Stimulated activated CD4-positive, alpha-beta T cell treated with anti-CD3 and anti-CD28 coated beads, Interleukin-15, amount 100 ng/mL, for 24 hours (primary cell): ENCODE measurements at places on chromosomes 3 and 15.

DNA sequence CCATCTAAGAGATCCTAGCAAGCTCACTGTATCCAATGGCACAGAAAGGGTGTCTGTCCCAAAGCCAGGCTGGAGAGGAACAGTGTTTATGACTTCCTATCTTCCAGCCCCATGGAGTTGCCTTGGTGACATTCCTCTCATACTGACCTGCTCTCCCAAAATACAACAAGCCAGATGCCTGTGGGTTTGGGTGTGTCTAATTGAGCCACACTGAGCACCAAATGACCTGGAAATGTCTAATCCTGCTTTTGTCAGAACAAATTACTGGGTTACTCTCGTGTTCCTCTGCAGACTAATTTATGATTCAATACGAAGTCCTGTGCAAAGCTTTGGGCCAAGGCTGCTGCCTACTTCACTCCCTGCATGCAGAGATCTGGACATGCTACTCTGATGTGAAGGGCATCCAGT lies 98.1 kb upstream of the STRIT1 start:
- DNase-seq, result no peak

GRCh38 chr3:138400651-138401070 lies 33.8 kb upstream of the ESYT3 start:
- no peak for DNase-seq

GRCh38 chr3:64530434-64531049 lies 157.3 kb downstream of the ADAMTS9 start:
- peak; percentile 48 for DNase-seq

DNA sequence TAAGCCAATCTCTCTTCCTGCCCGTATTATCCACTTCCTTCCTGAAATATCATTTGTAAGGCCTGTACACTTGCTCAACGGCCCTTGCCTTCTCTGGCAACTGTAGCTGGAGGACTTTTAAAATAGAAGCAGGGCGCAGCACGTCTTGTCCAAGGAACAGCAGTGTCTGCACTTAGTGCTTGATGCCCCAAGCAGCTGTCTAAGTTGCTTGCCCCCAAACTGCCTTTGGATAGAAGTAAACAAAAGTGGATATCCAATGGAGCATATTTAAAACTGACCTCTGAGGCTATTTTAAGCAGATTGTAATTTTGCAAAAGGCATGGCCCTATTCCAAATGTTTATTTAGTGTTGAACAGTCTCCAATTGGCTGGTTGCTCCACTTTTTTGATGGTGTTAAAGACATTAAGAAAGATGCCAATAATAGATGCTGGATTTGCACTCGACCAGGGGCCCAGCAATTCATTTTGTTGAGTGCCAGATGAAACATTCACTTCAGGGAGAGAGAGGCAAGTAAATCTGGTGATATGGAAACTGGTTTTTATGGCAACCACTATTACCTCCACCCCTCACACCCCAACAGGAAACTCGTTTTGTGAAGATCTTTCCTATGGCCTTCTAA lies 526.8 kb upstream of the TBL1XR1 start:
- no peak for DNase-seq

GRCh38 chr3:177144922-177145321 lies 52.4 kb downstream of the TBL1XR1 start:
- DNase-seq, result no peak

DNA sequence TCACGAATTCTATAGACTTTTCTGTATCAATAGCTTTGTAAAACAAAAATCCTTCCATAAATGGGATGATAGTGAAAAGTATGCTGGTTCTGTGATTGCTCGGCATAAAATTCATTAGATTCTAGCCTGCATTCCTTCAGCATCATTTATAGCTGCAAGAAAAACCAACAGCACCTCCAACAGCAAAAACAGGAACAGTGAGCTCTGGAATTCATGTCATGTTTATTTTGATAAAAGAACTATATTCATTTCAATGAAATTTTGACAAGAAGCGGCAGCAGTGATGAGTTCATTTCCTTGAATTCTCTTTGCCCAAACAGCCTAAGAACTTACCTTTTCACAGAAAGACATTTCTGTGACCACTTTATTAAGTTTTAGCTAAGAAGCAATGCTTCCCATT lies 515.2 kb upstream of the CCDC54 start:
- DNase-seq, result no peak

DNA sequence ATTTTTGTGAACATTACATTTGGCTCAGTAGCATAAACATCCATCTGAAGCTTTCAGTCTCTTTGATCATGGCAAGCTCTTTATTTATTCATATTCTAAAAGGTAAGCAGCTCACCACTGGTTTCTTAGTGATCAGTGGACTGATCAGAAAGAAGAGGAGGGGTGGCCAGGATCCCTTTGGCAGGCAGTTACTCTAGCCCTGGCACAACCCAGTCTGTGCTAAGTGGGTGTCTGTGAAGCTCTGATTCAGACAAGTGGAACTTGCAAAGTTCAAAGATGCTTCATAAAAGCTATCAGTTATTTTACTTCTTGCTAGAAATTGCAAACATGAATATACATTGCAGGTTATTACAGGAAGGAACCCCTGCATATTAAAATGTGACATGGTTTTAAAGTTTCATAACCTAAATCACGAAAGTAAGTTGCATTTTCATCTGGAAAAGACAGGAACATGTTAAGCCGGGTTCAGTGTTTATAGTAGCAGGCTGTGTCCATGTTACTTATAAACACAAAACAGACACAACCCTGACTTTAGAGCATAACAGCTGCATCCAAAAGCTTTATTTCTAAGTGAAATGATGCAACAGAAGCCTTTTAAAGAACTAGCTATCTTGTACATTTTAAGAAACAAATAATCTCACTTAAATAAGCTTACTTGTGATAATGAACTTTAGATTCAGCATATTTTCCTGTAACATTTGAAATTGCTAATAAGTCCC lies 785.3 kb downstream of the MCTP2 start:
- DNase-seq, result no peak

GRCh38 chr3:132641837-132642538 lies 17.6 kb downstream of the ACAD11 start:
- no peak for DNase-seq

GRCh38 chr3:12170207-12170606 lies 11.5 kb upstream of the TIMP4 start:
- no peak for DNase-seq

DNA sequence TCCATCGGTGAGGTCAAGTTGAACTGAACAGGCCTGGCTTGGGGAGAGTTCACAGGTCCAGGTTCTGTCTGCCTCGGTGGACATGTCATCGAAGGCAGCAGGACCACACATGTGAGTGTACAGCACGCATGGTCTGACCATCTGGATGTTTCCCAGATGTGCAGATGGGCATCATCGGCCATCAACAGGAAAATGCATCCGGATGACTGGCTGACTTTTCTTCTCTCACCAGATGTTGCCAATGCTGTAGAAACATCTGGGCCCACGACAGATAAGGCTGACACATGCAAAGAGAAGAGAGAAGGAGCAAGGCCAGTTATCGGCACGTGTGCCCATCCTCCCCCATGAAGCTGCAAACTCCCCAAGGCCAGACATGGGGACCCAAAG lies 45.1 kb downstream of the NOX5 start:
- no peak for DNase-seq

GRCh38 chr15:35040339-35041255 lies 44.5 kb downstream of the NANOGP8 start:
- DNase-seq, result no peak

- DNase-seq, result peak; percentile 79
Measured at GRCh38 chr15:60798821-60799220, 319.9 kb upstream of the ICE2 start.

DNA sequence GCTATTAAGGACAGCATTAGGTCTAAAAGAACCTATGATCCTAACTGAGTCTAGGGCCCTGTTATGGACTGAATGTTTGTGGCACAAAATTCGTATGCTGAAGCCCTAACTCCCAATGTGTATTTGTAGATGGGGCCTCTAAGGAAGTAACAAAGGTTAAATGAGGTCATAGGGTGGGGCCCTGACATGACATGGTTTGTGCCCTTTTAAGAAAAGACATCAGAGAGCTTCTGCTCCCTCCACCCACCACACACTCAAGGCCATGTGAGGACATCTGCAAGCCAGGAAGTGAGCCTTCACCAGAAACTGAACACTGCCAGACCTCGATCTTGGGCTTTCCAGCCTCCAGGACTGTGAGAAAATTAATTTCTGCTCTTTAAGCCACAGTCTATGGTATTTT lies 49.2 kb downstream of the PHC3 start:
- peak; percentile 18 for DNase-seq

- no peak for DNase-seq
Measured at GRCh38 chr3:190560013-190560895, 46.4 kb downstream of the IL1RAP start.

- DNase-seq, result no peak
Measured at GRCh38 chr15:50187525-50187924, 5.5 kb downstream of the SLC27A2 start.

GRCh38 chr15:67120009-67120838 lies 54.8 kb downstream of the SMAD3 start:
- DNase-seq, result no peak

- no peak for DNase-seq
Measured at GRCh38 chr3:53613125-53613524, 118.7 kb downstream of the CACNA1D start.

DNA sequence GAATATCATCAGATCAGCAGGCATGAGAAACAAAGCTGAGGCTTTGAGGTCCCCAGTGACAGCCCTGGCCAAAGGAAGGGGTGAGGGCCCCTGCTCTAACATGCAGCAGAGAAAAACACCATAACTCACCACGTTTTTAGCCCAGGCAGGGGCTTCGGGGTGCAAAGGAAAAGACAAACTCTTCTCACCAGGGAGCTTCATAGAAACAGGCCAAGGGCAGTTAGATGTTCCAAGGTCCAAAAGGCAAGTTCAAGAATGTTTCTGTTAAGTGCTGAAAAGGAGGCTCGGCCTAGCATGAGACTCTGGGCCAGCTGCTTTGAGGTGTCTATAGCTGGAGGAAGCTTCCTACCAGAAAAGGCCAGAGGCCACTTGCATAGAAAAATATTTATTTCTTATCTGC lies 608.4 kb upstream of the CFAP20DC start:
- DNase-seq, result no peak

GRCh38 chr3:46889381-46890110 lies 12.0 kb downstream of the PTH1R start:
- DNase-seq, result no peak

DNA sequence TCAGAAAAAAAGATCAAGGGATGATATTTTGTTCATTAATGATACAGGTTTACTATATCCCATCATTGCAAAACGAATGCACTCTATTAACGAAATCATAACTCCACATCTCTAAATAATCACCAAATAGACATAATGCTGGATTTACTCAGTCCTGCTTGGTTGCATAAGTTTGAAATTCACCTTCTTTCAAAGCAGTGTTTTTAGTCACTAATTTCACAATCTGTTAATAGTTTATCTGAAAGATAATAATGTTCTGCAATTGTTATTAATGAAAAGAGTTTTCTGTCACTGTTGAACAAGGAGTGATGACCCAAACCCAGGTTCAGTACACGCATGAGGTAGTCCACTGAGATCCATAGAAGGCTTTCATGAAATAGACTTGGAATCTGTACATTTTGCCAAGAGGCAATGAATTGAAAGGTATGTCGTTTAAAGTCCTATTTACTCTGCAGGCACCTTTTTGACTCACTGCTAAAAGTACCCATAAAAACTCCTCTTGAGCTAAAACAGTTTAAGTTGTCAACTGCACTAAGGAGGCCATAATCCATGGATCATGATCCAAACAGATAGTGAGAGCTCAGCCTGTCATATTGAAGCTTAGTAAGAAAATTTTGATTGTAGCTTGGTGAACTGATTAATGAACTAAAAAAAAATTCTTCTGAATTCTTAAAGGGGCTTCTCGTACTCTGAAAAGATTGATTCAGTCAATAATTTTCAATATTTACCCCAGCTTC lies 75.6 kb upstream of the MBNL1 start:
- DNase-seq, result no peak

GRCh38 chr15:87731630-87732029 lies 524.9 kb downstream of the NTRK3 start:
- DNase-seq, result no peak

- peak; percentile 15 for DNase-seq
Measured at GRCh38 chr3:195226900-195227447, 44.0 kb downstream of the XXYLT1 start.

DNA sequence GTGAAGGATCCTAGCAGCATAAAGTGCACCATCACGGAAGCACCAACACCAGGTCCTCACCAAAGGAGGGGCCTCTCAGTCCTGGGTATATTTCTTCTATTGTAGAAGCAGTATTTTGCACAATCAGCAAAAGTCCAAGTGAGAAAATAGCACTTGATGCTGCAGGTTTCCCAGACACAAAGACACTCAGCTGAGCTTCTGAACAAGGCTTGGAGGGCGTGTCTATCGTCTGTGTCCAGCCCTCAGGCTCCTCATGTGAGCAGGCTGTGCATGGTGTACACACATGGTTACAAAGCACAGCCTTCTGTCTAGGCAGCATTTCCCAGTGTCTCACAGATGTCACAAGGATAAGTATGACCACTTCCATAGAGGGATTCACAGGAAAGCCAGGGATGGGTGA lies 98.3 kb upstream of the SPATA12 start:
- no peak for DNase-seq

DNA sequence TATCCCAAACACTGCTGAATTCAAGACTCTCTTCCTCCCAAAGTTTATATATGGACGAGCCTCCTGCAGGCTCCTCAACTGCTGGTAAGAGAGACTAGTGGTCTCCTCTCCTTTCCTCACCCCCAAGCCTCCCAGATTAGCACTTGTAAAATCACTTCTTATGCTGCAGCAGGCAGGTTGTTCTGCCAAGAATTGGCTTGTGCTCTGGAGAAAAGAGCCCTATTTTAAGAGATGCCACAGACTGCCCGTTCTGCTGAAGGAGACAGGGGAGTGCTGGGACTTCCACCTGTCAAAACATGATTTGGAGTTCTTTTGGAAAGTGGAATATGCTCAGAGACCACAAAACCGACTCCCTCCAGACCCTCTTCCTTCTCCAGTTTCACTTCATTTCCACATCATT lies 230.9 kb upstream of the EIF1B start:
- DNase-seq, result no peak

GRCh38 chr3:187522293-187522692 lies 147.9 kb downstream of the SST start:
- DNase-seq, result no peak

DNA sequence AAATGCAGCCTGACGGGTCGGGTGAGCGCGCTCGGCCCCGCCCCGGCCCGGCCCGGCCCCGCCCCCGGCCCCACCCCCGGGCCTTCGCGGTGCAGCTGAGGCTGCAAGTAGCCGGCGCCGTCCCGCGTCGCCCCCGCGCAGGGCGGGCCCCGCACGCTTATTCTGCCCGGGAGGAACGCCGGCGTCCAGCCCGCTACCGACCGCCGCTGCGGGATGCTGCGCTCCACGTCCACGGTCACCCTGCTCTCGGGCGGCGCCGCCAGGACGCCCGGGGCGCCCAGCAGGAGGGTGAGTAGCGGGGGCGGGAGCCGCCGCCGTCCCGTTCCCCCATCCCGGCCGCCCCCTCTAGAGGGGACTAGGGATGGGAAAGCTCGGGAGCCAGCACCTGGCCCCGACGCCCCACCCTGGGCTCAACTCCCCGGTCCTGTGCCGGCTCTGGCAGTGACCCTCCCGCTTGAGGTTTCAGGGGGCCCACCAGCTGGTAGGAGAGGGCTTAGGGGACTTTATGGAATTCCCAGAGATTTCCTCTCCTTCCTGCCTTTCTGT lies at the start of gene MYZAP:
TSS of gene MYZAP (plus strand) at position 83 of the 546 bp plus-strand sequence. CDS start at position 214, 131 bp downstream.
- DNase-seq, result peak; percentile 70
